Sigmoid colon (tissue), 7 donors: ENCODE measurements at places on chromosomes 13 and 19. TPM values are rescaled to one million over a fixed set of nuclear protein-coding genes. Genes with fewer than 3 reads are reported as not detected.

GRCh38 chr13:85174291-85174690 lies 624.9 kb downstream of the SLITRK6 start:
- no peak overlapping the region for H3K27ac ChIP-seq
- H3K4me1 ChIP-seq = no peaks in the 10 kb centered on the region
- no peaks in the 10 kb centered on the region for H3K36me3 ChIP-seq
- H3K27me3 ChIP-seq = no peaks in the 10 kb centered on the region

GRCh38 chr13:51057001-51057400 lies 54.1 kb downstream of the C13orf42 start:
- no peaks in the 10 kb centered on the region for H3K4me1 ChIP-seq
- no peak for DNase-seq
- no peaks in the 10 kb centered on the region for H3K27me3 ChIP-seq
- no peak overlapping the region for H3K4me3 ChIP-seq
- H3K27ac ChIP-seq = no peak overlapping the region

DNA sequence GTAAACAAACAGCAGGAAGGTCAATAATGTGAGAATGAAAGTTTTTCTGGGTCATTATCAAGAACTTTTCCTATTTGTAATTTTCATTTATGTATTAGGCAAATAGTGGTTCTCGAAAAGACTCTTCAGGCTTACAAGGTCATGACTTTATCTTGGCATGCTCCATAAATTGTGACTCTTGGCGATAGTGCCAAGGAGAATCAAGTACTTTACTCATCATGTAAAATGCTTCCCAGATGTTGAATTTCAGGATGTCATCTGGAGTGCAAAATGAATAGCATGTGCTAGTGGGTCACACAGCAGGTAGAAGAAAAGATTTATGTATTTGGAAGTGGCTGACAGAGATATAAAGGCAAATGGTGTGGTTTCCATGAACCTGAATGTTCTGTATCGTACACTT lies 1492.7 kb upstream of the PCDH20 start:
- no peak overlapping the region for H3K4me3 ChIP-seq
- no peaks in the 10 kb centered on the region for H3K27me3 ChIP-seq
- no peak overlapping the region for H3K27ac ChIP-seq
- no peaks in the 10 kb centered on the region for H3K36me3 ChIP-seq
- no peaks in the 10 kb centered on the region for H3K4me1 ChIP-seq

- no peak for DNase-seq
- no peaks in the 10 kb centered on the region for H3K27me3 ChIP-seq
- H3K27ac ChIP-seq = no peak overlapping the region
- no peak overlapping the region for H3K4me3 ChIP-seq
- H3K36me3 ChIP-seq = peaks cover 84% of the 10 kb centered on the region
- H3K4me1 ChIP-seq = no peaks in the 10 kb centered on the region
Observed at GRCh38 chr13:24458736-24459135, 53.8 kb downstream of the PARP4 start.

GRCh38 chr19:14517446-14517839 lies 754 bp downstream of the DNAJB1 start:
- H3K27ac ChIP-seq = peak overlapping the region; percentile 99
- H3K4me1 ChIP-seq = peaks cover 30% of the 10 kb centered on the region
- peak overlapping the region; percentile 94 for H3K4me3 ChIP-seq
- DNase-seq = no peak
- H3K27me3 ChIP-seq = no peaks in the 10 kb centered on the region
- peaks cover 28% of the 10 kb centered on the region for H3K36me3 ChIP-seq

- H3K27me3 ChIP-seq = no peaks in the 10 kb centered on the region
- H3K4me3 ChIP-seq = no peak within 1 kb of the TSS
- H3K4me1 ChIP-seq = no peaks in the 10 kb centered on the region
- no peaks in the 10 kb centered on the region for H3K36me3 ChIP-seq
- peak; percentile 61 for DNase-seq
Observed at GRCh38 chr19:7348587-7349230, at the start of gene ARHGEF18. Gene ARHGEF18 (plus strand): TSS chr19:7348937. CDS start chr19:7362891, 13,954 bp downstream.

DNA sequence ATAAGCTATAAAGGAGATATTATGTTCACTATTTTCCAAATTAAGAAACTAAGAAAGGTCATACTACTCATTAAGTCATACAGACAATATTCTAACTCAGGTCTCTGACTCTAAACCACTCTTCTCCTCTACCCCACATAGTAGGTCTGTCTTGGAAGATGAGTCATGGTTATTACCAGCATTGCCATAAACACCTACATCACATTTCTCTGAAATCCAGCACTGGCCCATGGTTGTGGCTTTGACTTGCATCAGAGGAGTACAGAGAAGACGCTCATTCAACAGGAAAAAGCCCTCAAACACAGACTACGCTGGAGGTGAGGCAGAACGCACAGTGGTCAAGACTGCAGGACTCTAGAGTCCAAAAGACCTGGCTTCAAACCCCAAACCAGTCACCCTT lies 476.8 kb downstream of the COG6 start:
- no peaks in the 10 kb centered on the region for H3K4me1 ChIP-seq
- no peak for DNase-seq
- no peak overlapping the region for H3K27ac ChIP-seq

- peak overlapping the region; percentile 42 for H3K27ac ChIP-seq
- DNase-seq = peak; percentile 75
- H3K4me1 ChIP-seq = peaks cover 7% of the 10 kb centered on the region
Observed at GRCh38 chr13:111114362-111115060, 599 bp upstream of the ARHGEF7 start.

- H3K4me3 ChIP-seq = no peak overlapping the region
- H3K27me3 ChIP-seq = no peaks in the 10 kb centered on the region
- DNase-seq = no peak
- no peak overlapping the region for H3K27ac ChIP-seq
- no peaks in the 10 kb centered on the region for H3K36me3 ChIP-seq
Observed at GRCh38 chr13:30845297-30846214, 60.5 kb upstream of the MEDAG start.

- no peak overlapping the region for H3K27ac ChIP-seq
- DNase-seq = peak; percentile 61
- H3K4me3 ChIP-seq = no peak overlapping the region
- H3K4me1 ChIP-seq = no peaks in the 10 kb centered on the region
Observed at GRCh38 chr19:41871573-41872383, 5.3 kb upstream of the CD79A start.

DNA sequence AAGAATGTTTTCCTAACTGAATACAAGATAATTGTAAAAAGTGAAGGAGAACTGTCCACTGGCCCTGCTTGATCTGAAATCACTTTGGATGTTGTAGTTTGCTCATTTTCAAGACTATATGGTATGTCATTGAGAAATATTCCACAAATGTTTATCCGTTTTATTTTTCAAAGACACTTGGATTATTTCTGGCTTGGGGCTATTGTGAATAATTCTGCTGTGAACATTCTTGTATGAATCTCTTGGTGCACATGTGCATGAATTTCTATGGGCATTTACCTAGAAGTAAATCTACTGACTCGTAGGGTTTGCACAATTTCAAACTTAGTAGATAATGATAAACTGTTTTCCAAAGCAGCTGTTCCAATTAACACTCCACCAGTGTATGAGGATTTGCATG lies 8.6 kb downstream of the RXFP2 start:
- H3K4me1 ChIP-seq = no peaks in the 10 kb centered on the region
- DNase-seq = no peak
- no peak overlapping the region for H3K4me3 ChIP-seq
- no peaks in the 10 kb centered on the region for H3K36me3 ChIP-seq
- no peak overlapping the region for H3K27ac ChIP-seq
- no peaks in the 10 kb centered on the region for H3K27me3 ChIP-seq

GRCh38 chr13:106660746-106661625 lies 93.0 kb upstream of the ARGLU1 start:
- DNase-seq = no peak
- no peak overlapping the region for H3K4me3 ChIP-seq
- H3K4me1 ChIP-seq = no peaks in the 10 kb centered on the region
- no peaks in the 10 kb centered on the region for H3K27me3 ChIP-seq
- H3K36me3 ChIP-seq = no peaks in the 10 kb centered on the region

DNA sequence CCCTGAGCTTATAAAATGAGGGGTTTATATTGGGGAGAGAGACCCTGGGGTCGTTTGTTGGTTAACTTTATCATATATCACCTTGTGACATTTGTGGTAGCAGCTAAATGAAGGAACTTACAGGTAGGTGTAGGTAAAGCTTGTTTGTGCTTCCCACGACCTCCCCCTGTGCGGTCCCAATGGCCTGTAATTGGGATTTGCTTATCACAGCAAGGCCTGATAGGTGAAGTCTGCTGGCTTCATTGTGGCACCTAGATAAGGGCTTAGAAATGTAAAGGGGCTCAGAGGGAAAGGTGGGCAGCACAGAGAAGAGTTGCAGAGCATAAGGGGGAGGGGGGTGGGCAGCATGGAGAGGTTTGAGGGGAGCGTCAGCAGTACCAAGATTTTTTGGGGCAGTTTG lies 35.5 kb upstream of the MLNR start:
- peaks cover 4% of the 10 kb centered on the region for H3K36me3 ChIP-seq
- no peak overlapping the region for H3K27ac ChIP-seq
- H3K4me1 ChIP-seq = no peaks in the 10 kb centered on the region
- H3K27me3 ChIP-seq = no peaks in the 10 kb centered on the region

- H3K36me3 ChIP-seq = no peaks in the 10 kb centered on the region
- peak overlapping the region; percentile 62 for H3K27ac ChIP-seq
- H3K4me3 ChIP-seq = no peak overlapping the region
- no peaks in the 10 kb centered on the region for H3K27me3 ChIP-seq
- H3K4me1 ChIP-seq = peaks cover 33% of the 10 kb centered on the region
- DNase-seq = no peak
Observed at GRCh38 chr13:21075011-21075378, 13.6 kb upstream of the LATS2 start.

- H3K27ac ChIP-seq = no peak overlapping the region
- H3K27me3 ChIP-seq = no peaks in the 10 kb centered on the region
- no peak overlapping the region for H3K4me3 ChIP-seq
Observed at GRCh38 chr13:80840316-80840976, 499.5 kb upstream of the SPRY2 start.

DNA sequence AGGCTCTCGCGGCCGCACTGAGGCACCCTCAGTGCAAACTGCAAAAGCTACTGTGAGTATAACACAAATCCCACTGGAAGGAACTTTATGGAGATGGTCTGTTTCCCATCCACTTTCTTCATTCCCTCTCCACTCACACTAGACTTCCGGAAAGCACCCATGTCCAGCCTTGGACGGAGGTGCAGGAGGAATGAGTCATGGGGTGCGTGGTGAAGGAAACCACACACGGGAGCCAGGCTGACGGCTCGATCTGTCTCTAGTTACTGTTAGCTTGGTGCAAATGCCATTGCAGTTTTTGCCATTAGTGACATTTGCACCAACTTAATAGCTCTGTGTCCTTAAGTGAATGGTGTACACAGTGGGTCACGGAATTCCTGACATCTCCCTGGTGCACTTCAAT lies 14.6 kb downstream of the NLRP8 start:
- H3K4me1 ChIP-seq = no peaks in the 10 kb centered on the region
- H3K27ac ChIP-seq = no peak overlapping the region
- H3K4me3 ChIP-seq = no peak overlapping the region
- no peaks in the 10 kb centered on the region for H3K27me3 ChIP-seq

DNA sequence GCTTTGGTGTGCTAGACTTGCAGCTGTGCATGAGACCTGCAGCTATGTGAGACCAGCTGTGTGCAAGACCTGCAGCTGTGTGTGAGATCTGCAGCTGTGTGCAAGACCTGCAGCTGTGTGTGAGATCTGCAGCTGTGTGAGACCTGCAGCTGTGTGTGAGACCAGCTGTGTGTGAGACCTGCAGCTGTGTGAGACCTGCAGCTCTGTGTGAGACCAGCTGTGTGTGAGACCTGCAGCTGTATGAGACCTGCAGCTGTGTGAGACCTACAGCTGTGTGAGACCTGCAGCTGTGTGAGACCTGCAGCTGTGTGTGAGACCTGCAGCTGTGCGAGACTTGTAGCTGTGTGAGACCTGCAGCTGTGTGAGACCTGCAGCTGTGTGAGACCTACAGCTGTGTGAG lies 6.7 kb upstream of the DCUN1D2 start:
- no peak overlapping the region for H3K4me3 ChIP-seq
- H3K4me1 ChIP-seq = peaks cover 40% of the 10 kb centered on the region
- H3K27ac ChIP-seq = no peak overlapping the region
- no peaks in the 10 kb centered on the region for H3K27me3 ChIP-seq
- peaks cover 38% of the 10 kb centered on the region for H3K36me3 ChIP-seq
- no peak for DNase-seq

DNA sequence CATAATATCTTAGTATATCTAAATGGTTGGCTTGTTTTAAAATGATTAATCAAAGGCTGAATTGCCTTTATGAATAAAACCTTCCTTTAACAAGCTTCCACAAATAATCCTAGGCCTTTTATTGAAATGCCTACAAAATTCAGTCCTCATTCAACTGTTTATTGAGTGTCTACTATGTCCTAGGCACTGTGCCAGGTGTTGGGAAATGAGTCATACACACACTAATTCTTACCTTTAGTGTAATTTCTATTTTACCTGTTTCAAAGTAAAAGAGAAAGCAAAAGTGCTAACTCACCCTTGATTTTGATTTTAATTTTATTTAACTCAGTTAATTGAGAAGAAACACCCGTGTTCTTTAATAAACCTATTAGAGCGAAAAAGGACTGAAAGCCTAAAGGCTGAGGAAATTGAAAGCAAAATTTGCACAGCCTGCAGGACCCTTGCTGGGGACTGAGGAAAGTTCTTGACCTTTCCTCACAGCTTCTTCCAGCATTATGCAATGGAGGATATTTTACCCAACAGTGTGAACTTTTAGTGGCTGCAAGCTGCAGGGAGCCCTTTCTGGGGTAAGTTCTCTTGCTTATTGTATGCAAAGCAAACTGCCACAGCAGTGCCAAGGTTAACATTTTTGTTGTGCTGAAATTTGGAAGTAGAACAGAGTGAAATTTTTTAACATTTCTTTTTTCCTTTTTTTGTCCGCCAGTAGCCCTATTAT lies 83.1 kb downstream of the B3GLCT start:
- H3K27ac ChIP-seq = no peak overlapping the region
- H3K36me3 ChIP-seq = peaks cover 21% of the 10 kb centered on the region
- no peak overlapping the region for H3K4me3 ChIP-seq
- no peaks in the 10 kb centered on the region for H3K4me1 ChIP-seq

DNA sequence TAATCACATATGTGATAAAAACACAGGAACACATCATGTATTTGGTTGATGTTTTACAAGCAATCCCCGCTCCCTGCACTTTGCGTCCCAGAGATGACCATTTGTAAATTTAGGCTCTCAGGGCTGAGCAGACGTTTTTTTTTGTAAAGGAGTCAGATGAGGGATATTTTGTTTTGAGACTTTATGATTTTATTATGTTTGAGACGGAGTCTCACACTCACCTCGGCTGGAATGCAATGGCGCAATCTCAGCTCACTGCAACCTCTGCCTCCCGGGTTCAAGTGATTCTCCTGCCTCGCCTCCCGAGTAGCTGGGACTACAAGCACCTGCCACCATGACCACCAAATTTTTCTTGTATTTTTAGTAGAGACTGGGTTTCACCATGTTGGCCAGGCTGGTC lies 1.4 kb downstream of the TLE6 start:
- DNase-seq = no peak
- H3K4me3 ChIP-seq = no peak overlapping the region
- H3K27ac ChIP-seq = no peak overlapping the region

The OR4F17 gene
- not detected for total RNA-seq

The PLIN5 gene
- total RNA-seq = 2.5 TPM

The FUT3 gene
- total RNA-seq = not detected

The URAD gene
- total RNA-seq = not detected

The GSX1 gene
- total RNA-seq = not detected

The NLRP9 gene
- total RNA-seq = not detected

The APOC4 gene
- total RNA-seq = not detected

The C19orf81 gene
- total RNA-seq = not detected

The CIC gene
- total RNA-seq = 31.3 TPM

The PNMA8B gene
- total RNA-seq = 1.5 TPM

The PABPC3 gene
- total RNA-seq = not detected

The MISP gene
- total RNA-seq = not detected

The SLC15A1 gene
- total RNA-seq = 0.83 TPM

The KRTDAP gene
- total RNA-seq = not detected
